ENCODE measurements at places on chromosomes 1 and 21.

GRCh38 chr1:119204961-119205357 lies 64.5 kb upstream of the WARS2 start:
- DNase-seq = no peak

DNA sequence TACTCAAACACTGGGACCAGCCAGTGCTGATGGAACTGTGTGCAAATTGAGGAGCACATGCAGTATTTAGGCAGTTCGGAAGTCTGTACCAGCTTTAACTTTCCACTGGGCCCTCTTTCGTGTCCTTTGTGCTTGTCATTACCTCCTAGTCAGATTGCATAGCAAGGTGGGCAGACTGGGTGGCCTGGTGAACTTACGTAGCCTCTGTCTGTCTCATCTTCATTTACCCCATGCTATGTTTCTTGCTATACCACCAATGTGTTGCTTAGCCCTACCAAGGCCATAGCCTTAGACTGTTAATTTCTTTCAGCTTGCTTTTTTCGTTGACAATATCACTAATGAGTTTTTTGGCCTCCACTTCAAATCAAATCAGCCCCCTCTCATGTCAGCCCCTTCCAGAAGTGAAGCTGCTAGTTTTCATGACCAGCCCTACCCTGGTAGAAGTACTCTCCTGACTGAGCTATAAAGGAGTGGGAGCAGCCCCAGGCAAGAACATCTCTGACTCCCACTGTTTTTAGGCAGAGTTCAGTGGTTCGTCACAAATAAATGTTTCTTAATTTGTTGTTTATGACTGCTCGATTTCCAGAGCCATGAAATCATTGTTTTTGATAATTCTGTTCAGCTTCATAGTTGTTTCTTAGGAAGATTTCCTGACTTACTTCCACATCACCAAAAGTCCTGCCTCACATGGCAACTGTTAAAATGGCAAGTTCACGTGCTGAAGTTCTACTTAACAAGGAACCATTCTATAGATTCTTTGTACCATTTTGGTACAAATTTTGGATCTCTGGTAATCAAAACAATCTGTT lies 19.3 kb downstream of the PRKACB start:
- DNase-seq = no peak

GRCh38 chr1:181043025-181043888 lies 9.5 kb downstream of the MR1 start:
- DNase-seq = no peak

DNA sequence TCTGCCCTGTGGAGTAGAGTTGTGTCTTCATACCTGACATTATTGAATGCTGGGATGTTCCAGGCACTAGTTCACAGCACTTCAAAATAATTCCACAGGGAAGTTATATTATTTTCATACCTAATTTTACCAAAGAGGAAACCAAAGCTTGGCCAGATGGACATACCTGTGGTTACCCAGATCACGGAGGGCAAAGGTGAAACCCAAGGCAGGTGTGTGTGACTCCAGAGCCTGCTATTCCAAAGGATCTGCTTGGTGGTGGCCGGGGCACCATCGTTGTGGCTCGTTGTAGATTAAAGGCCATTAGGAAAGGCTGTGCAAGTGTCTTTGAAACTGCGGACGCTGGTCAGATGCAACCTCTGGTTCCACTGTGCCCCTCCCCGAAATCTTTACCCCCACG lies 108.6 kb downstream of the ZBTB18 start:
- no peak for DNase-seq

- DNase-seq = no peak
These were observed 19.3 kb upstream of the PTAFR start for GRCh38 chr1:28195780-28196179.

- DNase-seq = no peak
These were observed 147.2 kb upstream of the ADAMTS5 start for GRCh38 chr21:27114111-27114510.

DNA sequence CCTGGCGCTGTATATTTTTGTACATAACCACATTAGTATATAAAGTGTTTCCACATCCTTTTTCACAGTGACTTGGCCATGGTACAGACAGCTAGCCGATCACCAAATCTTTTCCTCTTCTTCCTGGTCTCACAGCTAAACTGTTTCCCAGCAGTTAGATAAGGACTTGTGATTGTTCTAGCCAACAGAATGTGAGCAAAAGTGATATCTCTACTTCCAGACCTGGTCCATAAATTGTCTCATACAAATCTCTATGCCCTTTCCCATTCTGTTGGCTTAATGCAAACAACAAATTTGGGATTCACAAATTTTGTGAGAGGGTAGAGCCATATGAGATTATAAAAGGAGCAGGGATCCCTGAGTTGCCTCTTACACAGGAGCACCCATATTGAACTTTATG lies 19.5 kb downstream of the PAFAH2 start:
- no peak for DNase-seq

DNA sequence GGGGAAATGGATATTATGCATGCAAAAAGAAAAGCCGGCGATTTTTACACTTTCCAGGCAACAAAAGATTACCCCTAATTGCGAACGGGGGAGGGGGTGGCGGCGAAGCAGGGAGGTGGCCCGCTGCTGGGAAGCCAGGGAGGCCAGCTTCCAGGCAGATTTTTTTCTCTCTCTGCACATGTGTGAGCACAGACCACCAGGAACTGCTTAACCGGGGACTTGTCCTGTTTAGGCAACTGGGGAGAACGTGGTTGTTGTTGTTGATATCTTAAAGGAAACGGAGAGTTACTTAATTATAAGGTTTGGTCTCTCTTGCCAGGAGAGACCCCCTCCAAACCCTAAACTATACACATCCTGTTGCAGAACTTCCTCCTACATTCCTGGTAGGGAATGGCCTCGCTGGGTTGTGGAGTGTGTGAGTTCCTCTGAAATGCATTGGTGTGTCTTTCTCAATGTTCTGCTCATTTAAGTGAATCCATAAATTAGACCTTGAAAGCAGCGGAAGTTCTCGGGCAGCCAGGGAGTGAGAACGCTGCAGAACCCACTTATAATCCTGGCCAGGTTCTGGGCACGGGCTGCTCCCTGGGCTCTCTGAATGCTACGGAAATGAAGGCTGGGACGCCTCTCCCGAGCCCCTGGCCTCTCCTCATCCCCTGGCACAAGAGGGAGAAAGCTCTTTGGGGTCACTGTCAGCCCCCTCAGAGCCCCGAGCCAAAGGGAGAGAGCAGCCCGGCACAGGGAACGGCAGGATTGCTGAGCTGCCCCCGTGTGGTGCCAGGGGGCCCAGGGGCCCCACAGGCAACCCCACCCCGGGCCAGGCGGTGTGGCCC lies 250.0 kb downstream of the FOXD2 start:
- peak; percentile 57 for DNase-seq

GRCh38 chr1:151775894-151776664 lies 12.8 kb upstream of the MRPL9 start:
- DNase-seq = no peak

DNA sequence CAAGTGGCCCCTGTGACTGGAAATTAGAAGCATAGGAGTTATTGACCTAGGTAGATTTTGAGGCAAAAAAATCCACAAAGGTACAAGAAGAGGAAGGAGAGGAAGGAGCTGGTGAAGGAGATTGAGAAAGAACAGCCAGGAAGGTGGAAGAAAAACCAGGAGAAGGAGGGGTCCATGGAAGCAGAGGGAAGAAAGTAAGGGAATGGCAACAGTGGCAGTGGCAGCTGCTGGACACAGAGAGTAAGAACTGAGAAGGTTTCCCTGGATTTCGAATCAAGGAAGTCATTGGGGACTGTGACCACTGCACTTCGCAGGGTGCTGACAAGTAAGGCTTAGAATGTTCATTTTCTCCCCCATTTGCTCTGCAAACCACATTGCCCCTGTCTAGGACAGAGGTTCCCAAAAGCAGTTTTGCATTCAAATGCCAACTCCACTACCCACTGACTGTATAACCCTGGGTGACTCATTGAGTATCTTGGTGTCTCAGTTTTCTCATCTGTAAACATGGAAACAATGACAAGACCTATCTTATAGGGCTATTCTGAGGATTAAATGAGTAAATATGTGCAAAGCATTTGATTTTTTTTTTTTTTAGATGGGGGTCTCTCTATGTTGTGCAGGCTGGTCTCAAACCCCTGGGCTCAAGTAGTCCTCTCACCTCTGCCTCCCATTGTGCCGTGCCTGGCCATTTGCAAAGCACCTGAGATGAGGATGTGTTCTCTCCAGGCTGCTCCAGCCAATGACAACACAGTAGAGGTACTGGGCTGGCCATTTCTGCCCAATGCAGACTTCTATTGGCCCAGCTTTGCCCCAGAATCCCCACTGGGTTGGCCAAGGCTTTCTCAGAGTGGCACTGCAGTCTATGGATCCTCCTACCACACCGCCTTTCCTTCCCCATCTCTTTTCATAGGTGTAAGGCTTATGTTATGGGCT lies 9.3 kb upstream of the CAPN2 start:
- no peak for DNase-seq

DNA sequence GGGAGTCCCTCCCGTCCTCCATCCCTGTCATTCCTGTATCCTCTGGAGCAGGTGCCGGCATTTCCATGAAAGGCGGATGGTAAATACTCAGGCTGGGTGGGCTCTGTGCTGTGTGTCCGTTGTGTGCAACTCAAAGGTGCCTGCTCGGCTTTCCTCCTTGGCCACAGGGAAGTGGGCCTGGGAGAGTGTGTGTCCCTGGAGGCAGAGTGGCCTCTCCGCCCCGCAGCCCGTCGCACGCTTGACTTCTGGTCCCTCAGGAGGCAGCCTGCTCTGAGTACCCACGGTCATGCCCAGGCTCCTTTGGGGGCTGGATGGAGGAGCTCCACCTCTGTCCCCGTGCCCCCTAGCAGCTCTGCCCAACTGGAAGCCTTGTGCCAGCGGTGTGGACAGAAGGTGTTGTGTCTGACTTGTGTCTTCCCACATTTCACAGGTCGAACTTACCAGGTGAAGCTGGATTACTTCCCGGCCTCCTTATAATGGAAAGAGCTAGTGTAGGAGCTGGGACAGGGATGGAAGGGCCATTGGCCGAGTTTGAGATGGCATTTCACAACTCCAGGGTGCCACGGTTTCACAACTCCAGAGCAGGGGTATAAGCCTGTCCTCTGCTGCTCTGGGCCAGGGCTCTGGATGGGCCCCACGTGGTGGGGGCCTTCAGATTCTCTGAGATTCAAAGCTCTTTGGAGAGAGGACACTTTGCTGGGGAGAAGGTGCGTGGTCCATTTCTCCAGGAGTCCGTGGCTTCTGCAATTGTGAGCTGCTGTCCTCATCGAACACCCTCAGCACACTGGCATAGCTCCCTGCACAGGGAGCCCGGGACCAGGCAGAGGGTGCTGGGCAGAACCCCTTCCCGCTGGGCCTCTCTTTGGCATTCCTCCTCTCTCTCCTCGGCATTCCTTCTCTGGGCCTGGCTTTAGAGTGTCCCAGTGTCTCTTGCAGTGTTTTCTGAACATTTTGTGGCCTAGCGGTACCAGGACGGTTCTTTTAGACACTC lies 152.7 kb upstream of the COL6A1 start:
- DNase-seq = no peak

- DNase-seq = no peak
These were observed 347.4 kb upstream of the B3GALT2 start for GRCh38 chr1:193533853-193534252.

DNA sequence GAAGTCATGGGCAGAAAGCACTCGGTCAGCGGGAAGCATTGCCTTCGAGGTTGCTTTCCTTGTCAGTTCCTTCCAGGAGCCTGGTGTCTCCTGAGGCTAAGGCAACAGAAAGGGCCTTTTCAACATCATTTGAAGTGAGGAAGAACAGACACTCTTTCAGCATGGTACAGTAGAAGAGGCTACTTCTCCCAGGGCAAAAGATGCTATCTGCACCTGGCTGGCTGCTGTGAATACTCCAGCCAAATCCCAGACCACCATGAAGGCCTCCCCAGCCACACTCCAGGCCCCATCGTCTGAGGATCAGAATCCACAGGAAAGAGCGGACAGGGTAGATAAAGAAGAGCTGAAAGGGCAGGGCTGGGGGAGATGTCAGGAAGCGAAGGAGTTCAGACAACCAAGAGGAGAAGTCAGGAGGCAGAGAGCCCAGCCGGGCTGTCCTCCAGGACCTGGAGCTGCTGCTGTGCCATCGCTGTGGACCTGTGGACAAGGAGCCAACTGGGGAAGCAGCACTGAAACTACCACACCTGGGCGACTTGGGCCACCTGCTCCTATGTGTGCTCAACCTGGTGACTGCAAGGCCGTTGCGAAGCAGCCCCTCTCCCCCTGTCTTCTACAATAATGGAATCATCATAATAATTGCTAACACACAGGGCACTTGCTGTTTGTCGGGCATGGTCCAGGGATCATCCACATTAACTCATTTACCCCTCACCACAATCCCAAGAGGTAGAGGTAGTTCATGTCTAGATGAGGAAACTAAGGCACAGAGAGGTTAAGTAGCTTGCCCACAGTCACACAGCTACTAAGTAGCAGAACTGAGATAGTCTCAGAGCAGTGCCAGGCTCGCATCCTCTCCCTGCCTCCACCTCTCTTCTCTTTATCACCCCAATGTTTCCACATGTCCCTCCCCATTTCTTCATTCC lies 88.0 kb upstream of the ZBTB40 start:
- DNase-seq = no peak

GRCh38 chr1:18926315-18927081 lies 24.1 kb upstream of the ALDH4A1 start:
- DNase-seq = peak; percentile 61

- DNase-seq = no peak
These were observed 49.8 kb downstream of the TPR start for GRCh38 chr1:186325239-186325638.

DNA sequence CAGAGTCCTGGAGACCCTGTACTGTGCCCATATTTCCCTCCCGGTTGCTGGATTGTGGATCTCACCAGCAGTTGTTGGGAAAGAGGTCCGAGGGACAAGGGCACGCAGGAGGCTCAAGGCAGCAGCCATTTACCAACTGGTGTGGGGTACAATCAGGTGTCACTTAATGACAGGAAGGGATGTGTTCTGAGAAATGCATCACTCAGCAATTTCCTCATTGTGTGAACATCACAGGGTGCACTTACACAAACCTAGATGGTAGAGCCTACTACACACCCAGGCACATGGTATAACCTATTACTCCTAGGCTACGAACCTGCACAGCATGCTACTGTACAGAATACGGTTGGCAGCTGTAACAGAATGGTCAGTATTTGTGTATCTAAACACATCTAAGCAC lies 20.7 kb downstream of the SLC44A3 start:
- no peak for DNase-seq

DNA sequence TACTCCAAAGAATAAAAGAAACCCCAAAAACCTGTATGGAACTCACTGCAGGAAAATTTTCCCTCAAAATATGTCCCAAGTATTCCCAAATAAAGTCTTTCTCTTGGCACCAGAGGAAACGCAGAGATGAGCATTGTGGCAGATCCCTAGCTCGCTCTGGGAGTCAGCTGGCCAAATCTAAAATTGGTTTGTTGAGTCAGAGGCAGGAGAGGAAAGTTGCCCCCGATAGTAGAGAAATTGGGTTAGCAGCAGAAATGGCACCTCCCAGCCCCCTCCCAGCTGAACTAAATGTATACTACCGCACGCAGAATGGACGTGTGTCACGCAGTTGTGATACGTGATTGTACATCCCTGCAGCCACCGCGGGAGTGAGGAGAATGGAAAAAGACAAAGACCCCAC lies 39.9 kb upstream of the TARBP1 start:
- DNase-seq = no peak

Data from kidney (tissue), 22 donors.